ENCODE measurements at places on chromosomes 16 and 17.
A peak's percentile ranks its signal among the peaks of the same experiment; 100 is the strongest.

- DNase-seq: no peak
Measured at GRCh38 chr17:75013092-75013559, 656 bp downstream of the MRPL58 start.

DNA sequence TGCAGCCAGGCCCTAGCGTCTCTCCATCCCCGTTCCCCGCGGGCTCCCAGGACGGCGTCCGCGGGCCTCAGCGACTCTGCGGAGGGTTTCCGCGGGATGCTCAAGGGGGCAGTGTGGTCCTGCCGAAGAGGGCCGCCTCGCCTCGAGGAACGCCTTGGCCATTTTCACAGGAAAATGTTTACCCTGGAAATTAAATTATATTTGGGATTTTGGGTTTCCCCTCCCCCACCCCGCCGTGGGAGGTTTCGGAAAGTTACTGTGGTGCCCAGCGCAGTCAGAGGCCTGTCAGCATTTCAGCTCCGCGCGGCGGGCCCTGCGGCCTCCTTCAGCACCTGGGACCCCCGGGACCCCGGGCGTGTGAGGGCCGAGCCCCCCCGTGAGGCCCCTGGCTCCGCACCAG is 94.5 kb downstream of the PCTP start:
- DNase-seq: peak; percentile 77

- DNase-seq: no peak
Measured at GRCh38 chr17:78831688-78832540, 8.7 kb downstream of the USP36 start.

DNA sequence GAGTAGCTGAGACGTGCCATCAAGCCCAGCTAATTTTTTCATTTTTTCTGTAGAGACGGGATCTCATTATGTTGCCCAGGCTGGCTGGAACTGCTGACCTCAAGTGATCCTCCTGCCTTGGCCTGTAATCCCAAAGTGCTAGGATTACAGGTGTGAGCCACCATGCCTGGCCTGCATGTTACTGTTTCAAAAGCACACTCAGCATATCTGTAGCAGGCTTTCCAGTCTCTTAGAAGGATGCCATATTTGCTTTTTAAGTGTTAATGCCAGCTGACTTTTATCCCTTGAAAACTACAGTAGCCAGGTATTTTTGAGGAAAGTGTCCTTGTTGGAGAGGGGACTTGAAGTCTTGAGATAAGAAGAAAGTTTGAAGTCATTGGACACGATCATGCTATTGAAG is 15.3 kb upstream of the SPAG9 start:
- no peak for DNase-seq

DNA sequence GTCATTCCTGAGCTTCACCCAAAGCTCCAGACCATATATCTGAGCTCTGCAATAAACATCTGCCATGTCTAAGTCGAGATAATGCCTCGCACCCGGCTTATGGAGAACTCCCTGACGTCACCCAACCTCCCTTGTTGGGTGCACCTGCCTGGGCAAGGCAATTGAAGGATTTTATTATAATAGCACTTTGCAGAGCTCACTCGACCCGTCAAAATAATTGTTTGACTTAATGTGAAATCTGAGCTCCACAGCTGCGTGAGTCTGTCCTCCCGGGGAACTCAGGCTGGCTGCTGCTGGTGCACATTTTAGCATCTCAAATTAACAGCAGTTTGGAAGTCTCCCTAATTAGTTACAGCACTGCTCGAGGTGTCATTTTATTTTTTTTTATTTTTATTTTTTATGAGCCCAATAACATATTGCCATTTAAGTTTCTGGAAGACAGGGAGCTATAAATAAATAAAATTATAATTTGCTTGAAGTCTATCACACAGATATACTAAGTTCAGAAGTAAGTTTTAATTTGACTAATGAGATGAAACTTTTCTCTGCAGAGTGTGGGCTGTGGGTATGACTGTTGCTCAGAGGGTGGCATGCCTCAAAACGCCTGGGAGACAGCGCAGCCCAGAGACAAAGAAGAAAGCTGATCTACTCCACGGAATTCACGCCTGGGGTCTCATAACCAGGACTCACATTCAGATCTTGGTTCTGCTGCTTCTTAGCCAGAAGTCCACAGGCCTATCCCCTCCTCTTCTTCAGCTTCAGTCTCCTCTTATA is 401.4 kb upstream of the C16orf82 start:
- no peak for DNase-seq

- no peak for DNase-seq
Measured at GRCh38 chr16:88479793-88480760, 27.0 kb downstream of the ZFPM1 start.

DNA sequence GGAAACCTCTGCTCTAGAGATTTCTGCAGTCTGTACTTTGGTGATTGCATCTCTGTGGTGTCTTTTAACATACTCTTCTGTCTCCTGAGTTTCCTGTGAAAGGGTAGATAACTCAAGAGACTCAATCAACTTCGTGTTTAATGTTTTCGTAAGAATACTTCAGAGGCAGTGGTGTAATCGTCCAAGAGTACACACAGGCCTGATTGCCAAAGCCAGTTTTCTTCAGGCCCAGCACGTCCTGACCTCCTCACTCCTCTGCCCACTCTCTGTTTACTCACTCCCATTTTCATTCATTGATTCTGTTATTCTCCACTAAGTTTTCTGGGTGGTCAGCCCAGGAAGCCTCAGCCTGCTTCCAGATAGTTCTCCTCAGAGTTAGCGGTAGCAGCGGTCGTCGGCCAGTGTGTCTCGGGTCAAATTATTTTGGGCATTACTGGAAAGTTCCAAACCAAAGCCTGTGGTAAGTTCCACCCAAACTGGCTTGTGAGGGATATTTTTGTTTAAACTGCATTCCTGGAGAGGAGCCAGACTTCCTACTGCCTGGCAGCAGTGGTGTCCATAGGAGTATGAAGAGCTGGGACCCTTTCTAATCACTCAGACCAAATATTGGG is 293.2 kb downstream of the WWOX start:
- no peak for DNase-seq

- peak; percentile 93 for DNase-seq
Measured at GRCh38 chr17:44556832-44557606, at the start of gene FZD2. FZD2 (plus strand) TSS chr17:44557484; CDS start chr17:44557689, 205 bp downstream.

GRCh38 chr16:50602531-50603205 is 54.5 kb downstream of the NKD1 start:
- no peak for DNase-seq

GRCh38 chr17:75130059-75130631 is 1.4 kb downstream of the NT5C start:
- DNase-seq: no peak

DNA sequence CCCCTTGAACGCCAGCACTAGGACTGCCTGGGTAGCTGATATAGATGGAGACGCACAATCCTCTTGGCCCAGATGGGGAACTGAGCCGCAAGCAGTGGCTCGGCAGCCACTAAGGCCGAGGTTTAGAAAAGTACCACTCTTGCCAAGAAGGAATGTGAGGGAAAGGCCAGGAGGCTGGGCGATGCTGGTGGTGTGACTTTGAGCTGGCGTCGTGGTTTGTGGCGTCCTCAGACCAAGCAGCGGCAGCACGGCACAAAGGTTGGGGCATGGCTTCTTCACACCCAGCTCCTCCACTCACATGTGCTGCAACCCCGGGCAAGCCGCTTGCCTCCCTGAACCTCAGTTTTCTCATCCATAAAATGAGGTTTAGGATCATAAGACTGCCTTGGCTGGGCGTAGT is 15.6 kb downstream of the DCAKD start:
- DNase-seq: no peak

DNA sequence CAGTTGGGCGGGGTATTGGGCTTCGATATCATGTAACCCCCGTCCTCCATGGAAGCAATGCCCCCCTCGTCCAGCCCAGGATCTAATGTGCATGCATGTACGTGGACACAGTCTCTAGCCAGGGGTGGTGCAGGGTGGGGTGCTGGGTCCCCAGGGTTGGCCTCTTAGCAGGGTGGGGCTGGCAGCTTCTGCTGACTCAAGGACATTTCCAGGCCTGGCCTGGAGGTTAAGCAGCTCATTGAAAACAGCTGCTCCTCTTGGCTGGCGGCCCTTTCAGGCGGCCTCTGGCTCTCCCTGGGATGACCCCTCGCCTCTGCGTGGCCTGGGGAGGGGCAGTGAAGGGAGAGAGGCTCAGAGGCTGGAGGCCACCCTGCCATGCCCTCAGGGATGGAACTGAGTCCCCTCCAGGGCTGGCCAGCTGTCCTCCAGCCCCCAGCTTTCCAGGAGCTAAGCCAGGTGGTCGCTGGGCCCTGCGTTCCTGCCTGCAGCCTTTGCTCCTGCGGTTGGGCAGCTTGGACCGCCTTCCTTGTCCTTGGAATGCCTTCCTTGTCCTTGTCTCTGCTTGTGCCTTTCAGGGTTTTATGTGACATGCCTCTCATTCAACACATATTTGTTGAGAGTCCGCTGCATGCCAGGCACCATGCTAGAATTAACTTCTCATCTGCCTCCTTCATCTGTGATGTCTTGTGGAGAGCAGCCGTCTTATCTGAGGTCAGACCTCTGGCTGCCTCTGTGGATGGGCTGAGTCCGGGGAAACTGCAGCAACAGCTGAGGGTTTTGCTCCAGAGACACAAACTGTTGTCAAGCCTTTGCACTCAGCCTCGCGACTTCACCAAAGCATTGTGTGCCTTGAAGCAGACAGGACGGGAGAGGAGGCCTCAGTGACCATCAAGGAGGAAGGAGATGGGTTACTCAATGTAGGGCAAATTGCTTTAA is 26.6 kb downstream of the MRC2 start:
- no peak for DNase-seq

GRCh38 chr17:77365584-77366186 is 224.9 kb downstream of the SEC14L1 start:
- no peak for DNase-seq

- no peak for DNase-seq
Measured at GRCh38 chr17:81665205-81666091, 957 bp downstream of the OXLD1 start.

DNA sequence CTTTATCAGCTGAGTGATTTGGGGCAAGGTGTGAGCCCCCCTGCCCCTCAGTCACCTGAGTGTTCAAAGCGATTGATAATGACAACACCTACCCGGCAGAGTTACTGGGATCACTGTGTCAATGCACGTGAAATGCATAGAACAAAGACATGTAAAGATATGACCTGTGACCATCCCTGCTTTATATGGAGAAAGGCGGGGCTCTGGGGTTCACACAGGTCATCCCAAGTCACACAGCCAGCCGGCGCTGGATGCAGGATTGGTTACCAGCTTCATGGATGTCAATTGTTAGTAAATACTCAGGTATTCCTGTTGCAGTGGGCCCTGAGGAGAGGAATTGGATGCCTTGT is 64.4 kb downstream of the CRISPLD2 start:
- no peak for DNase-seq

DNA sequence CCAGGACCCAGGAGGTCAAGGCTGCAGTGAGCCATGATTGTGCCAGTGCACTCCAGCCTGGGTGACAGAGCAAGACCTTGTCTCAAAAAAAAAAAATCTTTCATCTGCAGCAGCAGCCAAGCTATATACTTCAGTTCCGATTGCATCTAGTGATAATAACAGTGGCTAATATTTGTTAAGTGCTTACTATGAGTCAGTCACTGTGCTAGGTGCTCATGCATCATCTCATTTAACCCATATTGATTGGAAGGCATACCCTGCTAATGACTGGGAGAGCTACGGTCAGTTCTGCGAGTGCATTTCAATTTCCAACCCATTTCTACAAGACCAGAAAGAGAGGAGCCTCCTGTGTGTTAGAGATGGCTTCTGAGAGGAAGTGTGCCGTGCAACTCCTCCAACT is 7.7 kb upstream of the TUBG2 start:
- DNase-seq: no peak

GRCh38 chr17:2028737-2029136 is 1.2 kb upstream of the DPH1 start:
- DNase-seq: no peak

DNA sequence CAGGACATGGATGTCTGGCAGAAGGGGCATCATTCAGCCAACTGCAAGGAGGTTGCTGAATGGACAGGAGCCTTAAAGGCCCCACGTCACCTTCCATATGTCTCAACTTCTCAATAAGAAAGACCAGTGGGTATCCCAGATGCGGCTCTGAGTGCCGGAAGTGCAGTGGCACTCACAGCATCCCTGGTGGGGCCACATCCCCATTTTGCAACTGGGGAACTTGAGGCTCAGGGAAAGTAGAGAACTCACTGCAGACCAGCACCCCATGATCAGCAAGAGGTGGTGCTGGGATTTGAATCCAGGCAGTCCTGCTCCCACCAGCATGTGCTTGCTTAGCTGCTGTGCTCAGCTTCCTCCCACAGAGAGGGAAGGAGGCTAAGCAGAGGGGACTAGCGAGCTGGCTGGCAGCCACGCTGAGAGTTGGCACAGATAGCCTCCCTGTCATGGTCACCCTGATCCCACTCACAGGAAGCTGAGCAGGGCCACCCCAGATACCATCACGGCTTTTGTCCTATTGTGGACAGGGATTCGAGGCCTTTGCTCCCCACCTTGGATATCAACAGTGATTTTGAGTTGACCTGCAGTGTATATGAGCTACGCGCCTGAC is 294.2 kb upstream of the FOXF1 start:
- DNase-seq: no peak

- DNase-seq: no peak
Measured at GRCh38 chr16:67979955-67980678, at the start of gene DPEP3. DPEP3 (minus strand) TSS chr16:67980499; CDS start chr16:67980380, 119 bp downstream.

- DNase-seq: peak; percentile 44
Measured at GRCh38 chr16:27291106-27291505, 22.5 kb upstream of the NSMCE1 start.

DNA sequence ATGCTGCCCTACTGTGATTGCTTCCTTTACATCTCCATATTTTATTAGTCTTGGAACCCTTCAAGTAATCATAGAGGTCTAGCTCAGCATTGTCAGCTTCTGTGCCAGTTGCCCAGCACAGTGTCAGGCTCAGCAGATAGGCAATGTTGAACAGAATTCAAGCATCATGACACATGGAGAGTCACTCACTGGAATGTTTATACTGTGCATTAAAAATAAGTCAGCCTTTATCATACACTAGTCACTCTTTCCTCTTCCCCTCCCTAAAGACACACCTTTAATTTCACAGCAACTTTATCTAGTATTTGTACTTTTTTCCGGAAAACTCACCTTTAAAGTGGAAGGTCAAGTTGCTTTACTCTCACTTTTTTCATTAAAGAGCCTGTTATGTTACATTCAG is 253.8 kb upstream of the CDH11 start:
- no peak for DNase-seq

DNA sequence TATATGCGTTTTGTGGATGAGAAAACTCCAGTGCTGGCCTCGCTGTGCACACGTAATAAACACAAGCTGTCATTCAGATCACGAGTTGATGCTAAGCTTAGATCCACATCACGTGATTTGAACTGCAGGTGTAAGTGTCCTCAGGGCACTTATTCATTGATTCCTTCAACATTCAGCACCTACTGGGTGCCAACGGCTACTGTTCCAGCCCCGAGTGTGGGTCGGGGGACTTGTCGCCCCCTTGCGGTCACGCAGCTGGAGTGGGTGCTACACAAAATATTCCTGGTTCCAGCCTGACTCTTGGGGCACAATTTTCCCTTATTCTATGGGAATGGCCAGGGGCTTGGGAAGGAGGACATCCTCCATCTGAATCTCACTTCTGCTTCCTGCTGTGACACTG is 29.9 kb upstream of the GINS2 start:
- DNase-seq: no peak

- DNase-seq: no peak
Measured at GRCh38 chr17:36475346-36475970, 11.0 kb upstream of the ZNHIT3 start.

Measured in type B pancreatic cell (in vitro differentiated cells).